Neural progenitor cell (in vitro differentiated cells): ENCODE measurements at places on chromosomes 7 and 10. TPM values are rescaled to one million over a fixed set of nuclear protein-coding genes. Genes with fewer than 3 reads are reported as not detected.

GRCh38 chr7:137094-137891 lies 55.1 kb upstream of the FAM20C start:
- DNase-seq = no peak

The RPS24 gene
- total RNA-seq = 3,232 and 5,646 TPM in 2 replicates

DNA sequence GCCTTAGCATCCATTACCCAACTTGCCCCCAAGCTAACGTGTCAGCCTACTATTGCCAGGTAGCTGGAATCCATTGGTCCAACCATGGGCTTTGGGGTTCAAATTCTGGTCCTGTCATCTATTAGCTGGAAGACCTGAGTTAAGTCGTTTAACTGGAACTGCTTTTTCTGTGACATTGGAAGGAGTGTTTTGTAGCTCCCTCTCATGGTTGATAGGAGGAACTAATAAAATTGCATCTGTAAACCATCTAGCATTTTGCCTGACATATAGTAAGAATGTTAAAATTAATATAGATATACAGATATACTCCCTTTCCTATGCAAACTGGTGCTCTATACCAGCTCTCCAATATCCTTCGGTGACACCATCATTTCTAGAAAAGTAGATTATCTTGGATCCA lies 23.8 kb upstream of the SLF2 start:
- no peak for DNase-seq

GRCh38 chr7:26360650-26361049 lies 69.0 kb downstream of the SNX10 start:
- DNase-seq = no peak

GRCh38 chr10:52437205-52437646 lies 123.1 kb downstream of the DKK1 start:
- no peak for DNase-seq

The SORCS1 gene
- 11.1 and 15.2 TPM in 2 replicates for total RNA-seq
